ENCODE measurements at places on chromosomes 13 and 19.

DNA sequence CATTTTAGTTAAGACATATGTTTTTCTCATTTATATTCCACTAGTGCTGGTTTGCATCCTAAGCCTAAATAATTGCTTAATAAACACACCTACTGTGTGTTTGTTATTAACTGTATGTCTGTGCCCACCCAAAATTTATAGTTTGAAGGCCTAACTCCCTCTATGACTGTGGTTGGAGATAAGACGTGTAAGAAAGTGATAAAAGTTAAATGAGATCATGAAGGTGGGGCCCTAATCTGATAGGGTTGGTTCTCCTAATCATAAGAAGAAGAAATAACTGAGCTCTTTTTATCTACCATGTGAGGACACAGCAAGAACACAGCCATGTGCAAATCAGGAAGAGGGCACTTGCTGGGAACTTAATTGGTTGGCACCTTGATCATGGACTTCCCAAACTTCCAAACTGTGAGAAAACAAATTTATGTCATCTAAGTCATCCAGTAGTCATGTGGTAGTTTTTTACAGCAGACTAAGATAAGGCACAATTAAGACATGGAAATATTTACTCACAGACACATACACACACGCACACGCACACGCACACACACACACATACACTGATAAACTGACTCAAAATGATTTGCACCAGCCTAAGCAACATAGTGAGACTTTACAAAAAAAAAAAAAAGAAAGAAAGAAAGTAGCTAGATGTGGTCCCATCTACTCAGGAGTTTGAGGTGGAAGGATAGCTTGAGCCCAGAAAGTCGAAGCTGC, 662.1 kb downstream of the PCDH9 start:
- peaks cover 6% of the 10 kb centered on the region for H3K36me3 ChIP-seq
- no peak overlapping the region for H3K4me3 ChIP-seq
- DNase-seq, result no peak

DNA sequence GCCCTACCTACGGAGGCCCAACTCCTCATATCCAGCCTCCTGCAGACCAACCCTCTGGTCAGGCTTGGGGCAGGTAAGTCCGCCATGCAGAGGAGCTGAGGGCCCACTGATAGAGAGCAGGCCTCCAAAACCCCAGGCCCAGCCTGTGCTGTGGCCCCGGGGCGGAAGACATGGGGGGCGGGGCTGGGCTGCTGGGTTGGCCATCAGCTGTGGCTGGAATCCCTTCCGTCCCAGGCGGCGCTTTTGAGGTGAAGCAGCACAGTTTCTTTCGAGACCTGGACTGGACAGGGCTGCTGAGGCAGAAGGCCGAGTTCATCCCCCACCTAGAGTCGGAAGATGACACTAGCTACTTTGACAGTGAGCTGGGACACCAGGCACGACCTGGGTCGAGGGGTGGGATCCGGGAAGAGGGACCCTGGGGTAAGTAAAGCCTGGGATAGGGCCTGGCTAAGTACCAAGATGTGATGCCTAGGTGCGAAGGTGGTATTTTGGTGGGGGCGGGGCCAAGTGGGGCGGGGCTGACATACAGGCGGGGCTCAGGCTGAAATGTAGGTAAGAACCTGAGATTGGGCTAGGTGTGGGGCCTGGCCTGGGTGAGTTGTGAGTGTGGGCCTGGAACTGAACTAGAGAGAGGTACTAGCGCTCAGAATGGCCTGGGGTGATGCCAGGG, 15.4 kb downstream of the DNASE2 start:
- H3K4me3 ChIP-seq, result no peak overlapping the region
- DNase-seq, result no peak
- peaks cover 7% of the 10 kb centered on the region for H3K27me3 ChIP-seq
- peaks cover 7% of the 10 kb centered on the region for H3K4me1 ChIP-seq
- H3K27ac ChIP-seq, result peak overlapping the region; percentile 52

- DNase-seq, result no peak
- H3K4me3 ChIP-seq, result no peak overlapping the region
- no peaks in the 10 kb centered on the region for H3K36me3 ChIP-seq
- H3K27me3 ChIP-seq, result peaks cover 2% of the 10 kb centered on the region
- no peaks in the 10 kb centered on the region for H3K4me1 ChIP-seq
- no peak overlapping the region for H3K27ac ChIP-seq
Observed at GRCh38 chr19:56919308-56919995, 78.9 kb upstream of the PEG3 start.

GRCh38 chr13:95833719-95834118, 156.8 kb downstream of the DNAJC3 start:
- no peak overlapping the region for H3K4me3 ChIP-seq
- H3K36me3 ChIP-seq, result peaks cover 7% of the 10 kb centered on the region
- no peak for DNase-seq
- H3K4me1 ChIP-seq, result peaks cover 3% of the 10 kb centered on the region
- H3K27me3 ChIP-seq, result no peaks in the 10 kb centered on the region

GRCh38 chr19:29966588-29967249, 24.7 kb downstream of the URI1 start:
- H3K27ac ChIP-seq, result no peak overlapping the region
- DNase-seq, result no peak
- H3K4me3 ChIP-seq, result no peak overlapping the region
- no peaks in the 10 kb centered on the region for H3K36me3 ChIP-seq
- no peaks in the 10 kb centered on the region for H3K27me3 ChIP-seq
- H3K4me1 ChIP-seq, result peaks cover 43% of the 10 kb centered on the region

- no peak overlapping the region for H3K4me3 ChIP-seq
- H3K4me1 ChIP-seq, result no peaks in the 10 kb centered on the region
- no peaks in the 10 kb centered on the region for H3K27me3 ChIP-seq
- DNase-seq, result no peak
Observed at GRCh38 chr13:105778196-105778595, 757.3 kb downstream of the EFNB2 start.

- no peak overlapping the region for H3K4me3 ChIP-seq
- H3K36me3 ChIP-seq, result no peaks in the 10 kb centered on the region
- H3K27ac ChIP-seq, result peak overlapping the region; percentile 43
- peaks cover 3% of the 10 kb centered on the region for H3K27me3 ChIP-seq
- no peak for DNase-seq
Observed at GRCh38 chr19:28296506-28296905, 916.4 kb downstream of the UQCRFS1 start.

DNA sequence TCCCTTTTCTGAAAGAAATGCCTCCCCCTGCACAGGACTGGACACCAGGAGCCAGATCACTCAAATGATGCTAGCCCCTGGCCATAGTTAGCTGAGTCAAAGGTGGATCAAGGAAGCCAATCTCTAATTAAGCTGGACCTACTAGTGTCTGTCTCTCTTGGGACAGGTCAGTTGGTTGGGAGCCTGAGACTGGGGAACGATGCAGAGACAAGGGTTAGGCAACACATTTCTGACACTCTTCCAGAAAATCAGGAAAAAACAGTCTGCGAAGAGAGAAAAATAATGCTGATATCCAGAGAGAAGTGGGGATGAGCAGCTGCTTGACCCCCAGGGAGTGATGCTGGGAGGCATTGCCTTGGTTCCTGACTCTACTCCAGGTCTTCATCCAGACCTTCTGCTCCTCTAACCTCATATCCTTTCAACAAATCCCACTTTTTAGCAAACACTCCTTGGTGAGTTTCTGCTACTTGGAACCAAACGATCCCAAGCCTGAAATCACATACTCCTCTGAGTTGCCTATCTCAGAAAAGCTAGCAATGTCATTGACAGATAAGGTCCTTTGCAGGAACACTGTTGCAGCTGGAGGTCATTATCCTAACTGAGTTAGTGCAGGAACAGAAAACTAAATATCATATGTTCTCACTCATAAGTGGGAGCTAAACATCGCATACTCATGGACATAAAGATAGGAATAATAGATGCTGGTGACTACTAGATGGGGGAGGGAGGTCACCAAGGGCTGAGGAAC, 369.7 kb downstream of the COG6 start:
- H3K27me3 ChIP-seq, result no peaks in the 10 kb centered on the region
- DNase-seq, result no peak
- H3K4me3 ChIP-seq, result no peak overlapping the region
- H3K27ac ChIP-seq, result no peak overlapping the region
- H3K4me1 ChIP-seq, result no peaks in the 10 kb centered on the region

DNA sequence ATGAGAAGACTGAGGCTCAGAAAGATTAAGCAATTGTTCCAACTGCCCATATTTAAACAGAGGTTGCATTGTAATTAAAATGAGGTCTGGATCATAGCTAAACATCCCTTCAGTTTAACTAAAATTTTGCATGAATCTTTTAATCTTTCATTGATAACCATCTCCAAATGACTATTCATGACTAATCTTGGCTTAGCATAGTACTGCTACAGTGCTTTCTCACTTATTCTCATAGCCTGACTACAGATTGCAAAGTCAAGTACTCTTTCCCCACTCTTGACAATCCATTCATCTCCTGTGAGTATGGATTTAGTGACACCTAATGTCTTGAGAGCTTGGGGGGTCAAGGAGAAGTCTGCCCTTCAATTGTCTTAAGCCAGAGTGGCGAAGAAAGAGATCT, 258.4 kb downstream of the RFC3 start:
- H3K36me3 ChIP-seq, result peaks cover 8% of the 10 kb centered on the region
- H3K4me3 ChIP-seq, result no peak overlapping the region
- H3K4me1 ChIP-seq, result no peaks in the 10 kb centered on the region
- no peak for DNase-seq
- H3K27ac ChIP-seq, result no peak overlapping the region
- peaks cover 4% of the 10 kb centered on the region for H3K27me3 ChIP-seq

DNA sequence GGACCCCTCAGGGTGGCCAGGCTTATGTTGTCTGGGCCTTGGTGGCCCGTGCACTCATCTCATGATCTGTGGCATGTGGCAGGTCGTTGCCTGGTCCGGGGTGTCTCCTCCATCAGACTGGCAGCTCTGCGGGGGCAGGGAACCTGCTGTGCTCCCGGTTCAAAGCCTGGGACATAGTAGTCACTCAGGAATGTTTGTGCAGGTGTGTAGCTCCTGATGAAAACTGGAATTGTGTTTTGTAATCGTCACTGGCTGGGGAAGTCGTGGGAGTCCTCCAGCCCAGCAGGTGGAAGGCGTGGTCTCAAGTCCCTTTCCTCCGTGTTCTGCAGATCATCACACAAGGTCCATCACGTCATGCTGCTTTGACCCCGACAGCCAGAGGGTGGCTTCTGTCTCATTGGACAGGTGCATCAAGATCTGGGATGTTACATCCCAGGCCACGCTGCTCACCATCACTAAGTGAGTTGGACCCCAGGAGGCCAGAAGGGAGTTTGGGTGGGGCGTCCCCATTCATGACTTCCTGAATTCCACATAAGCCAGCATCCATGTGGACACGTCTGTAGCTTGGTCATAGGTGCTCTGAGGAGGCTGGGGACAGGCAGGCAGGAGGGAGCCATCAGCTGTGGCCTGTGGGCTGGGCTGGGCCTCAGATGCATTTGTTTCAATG, 19.1 kb downstream of the WDR88 start:
- H3K27me3 ChIP-seq, result peaks cover 6% of the 10 kb centered on the region
- no peak overlapping the region for H3K4me3 ChIP-seq
- H3K4me1 ChIP-seq, result no peaks in the 10 kb centered on the region
- no peak for DNase-seq
- no peak overlapping the region for H3K27ac ChIP-seq
- no peaks in the 10 kb centered on the region for H3K36me3 ChIP-seq

DNA sequence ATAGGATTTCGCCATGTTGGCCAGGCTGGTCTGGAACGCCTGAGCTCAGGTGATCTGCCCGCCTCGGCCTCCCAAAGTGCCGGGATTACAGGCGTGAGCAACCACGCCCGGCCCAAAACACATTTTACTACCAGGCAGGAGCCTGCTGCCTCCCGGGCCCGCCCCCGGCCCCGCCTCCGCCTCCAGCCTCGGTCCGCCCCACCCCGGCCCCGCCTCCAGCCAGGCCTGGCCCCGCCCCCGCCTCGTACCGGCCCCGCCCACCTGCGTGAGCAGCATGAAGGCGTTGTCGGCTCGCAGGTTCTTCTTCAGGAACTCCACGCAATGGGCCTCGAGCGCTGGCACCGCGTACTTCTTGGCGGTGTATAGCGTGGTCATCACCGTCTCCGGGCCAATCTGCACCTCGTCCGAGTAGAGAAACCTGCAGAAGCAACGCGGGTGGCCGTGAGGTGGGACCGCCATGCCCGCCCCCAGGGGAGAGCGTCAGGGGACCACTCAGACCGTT, 22.7 kb downstream of the BTBD2 start:
- DNase-seq, result no peak
- no peak overlapping the region for H3K27ac ChIP-seq
- H3K4me3 ChIP-seq, result no peak overlapping the region
- peaks cover 13% of the 10 kb centered on the region for H3K36me3 ChIP-seq
- no peaks in the 10 kb centered on the region for H3K4me1 ChIP-seq

DNA sequence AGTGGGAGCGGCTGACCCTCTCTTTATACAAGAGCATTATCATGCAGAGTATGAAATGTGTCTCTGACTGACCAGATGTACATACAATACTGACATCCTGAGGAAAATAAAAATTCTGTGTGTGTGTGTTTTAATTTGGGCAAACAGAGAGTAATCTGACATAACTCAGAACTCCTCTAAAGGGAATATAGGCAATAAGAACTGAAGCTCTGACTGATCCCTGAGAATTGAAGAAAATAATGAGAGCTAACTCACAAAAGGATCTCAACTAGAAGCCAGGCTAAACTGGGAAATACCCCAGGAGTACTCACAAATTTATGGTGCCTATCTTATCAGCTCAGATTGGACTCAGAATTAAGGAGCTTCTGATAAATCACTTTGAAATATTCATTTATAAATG, 539.9 kb downstream of the OLFM4 start:
- no peak overlapping the region for H3K27ac ChIP-seq
- DNase-seq, result no peak
- no peaks in the 10 kb centered on the region for H3K4me1 ChIP-seq
- H3K36me3 ChIP-seq, result no peaks in the 10 kb centered on the region

GRCh38 chr13:94122300-94122915, 357.1 kb downstream of the DCT start:
- no peak for DNase-seq
- H3K27ac ChIP-seq, result no peak overlapping the region
- H3K36me3 ChIP-seq, result no peaks in the 10 kb centered on the region
- no peak overlapping the region for H3K4me3 ChIP-seq

DNA sequence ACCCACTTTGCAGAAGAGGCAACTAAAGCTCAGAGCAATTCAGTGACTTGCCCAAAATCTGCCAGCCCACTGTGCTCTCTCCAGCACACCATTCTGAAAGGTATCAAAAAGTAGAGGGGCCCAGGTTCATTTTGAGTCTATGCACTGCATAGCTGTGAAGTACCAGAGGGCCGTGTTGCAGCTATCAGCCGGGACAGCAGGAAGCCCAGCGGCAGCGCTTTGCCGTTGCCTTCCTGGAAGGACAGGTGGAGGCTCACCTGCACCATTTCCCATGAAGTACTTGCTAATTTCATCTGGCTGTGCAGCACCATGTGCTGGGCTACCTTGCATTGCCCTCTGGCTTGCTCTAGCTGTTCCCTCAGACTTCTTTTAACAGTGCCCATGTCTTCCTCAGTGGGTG, 2.7 kb upstream of the SERPINE3 start:
- no peak for DNase-seq
- H3K36me3 ChIP-seq, result no peaks in the 10 kb centered on the region
- peaks cover 5% of the 10 kb centered on the region for H3K4me1 ChIP-seq
- no peak overlapping the region for H3K4me3 ChIP-seq
- H3K27ac ChIP-seq, result no peak overlapping the region

GRCh38 chr13:62337109-62337880, 921.6 kb upstream of the PCDH20 start:
- peak overlapping the region; percentile 75 for H3K27ac ChIP-seq
- no peak for DNase-seq
- no peaks in the 10 kb centered on the region for H3K36me3 ChIP-seq
- H3K4me1 ChIP-seq, result peaks cover 7% of the 10 kb centered on the region
- H3K27me3 ChIP-seq, result no peaks in the 10 kb centered on the region

Measured in glutamatergic neuron (in vitro differentiated cells).